Caki2 (cell line): ENCODE measurements at places on chromosomes 5 and 9. TPM values are rescaled to one million over a fixed set of nuclear protein-coding genes. Genes with fewer than 3 reads are reported as not detected.

PCDHGA12 gene
- total RNA-seq: not detected in 2 replicates

- no peak for DNase-seq
Measured at GRCh38 chr5:86493777-86494176, 124.0 kb upstream of the COX7C start.

GRCh38 chr5:27963050-27963783 is 924.8 kb upstream of the CDH9 start:
- no peak for DNase-seq

RNF183 gene
- total RNA-seq: 0.23 and 0.95 TPM in 2 replicates

DNA sequence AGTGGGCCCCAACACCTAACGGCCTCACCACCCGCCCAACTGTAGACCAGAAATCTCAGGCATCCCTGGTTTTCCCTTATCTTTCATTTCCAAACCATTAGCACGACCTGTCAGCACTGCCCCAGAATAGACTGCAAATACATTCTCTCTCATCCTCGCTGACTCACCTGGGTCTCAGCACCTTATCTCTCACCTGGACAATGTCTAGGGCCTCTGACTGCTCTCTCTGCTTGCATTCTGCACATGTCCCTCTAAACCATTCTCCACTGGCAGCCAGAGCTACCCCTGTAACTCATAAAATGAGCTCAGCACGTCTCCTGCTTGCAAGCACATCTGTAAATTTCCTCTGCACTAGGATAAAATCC is 12.7 kb downstream of the CKMT2 start:
- DNase-seq: no peak

- peak; percentile 96 for DNase-seq
Measured at GRCh38 chr5:175288048-175288621, 155.8 kb downstream of the DRD1 start.

DNA sequence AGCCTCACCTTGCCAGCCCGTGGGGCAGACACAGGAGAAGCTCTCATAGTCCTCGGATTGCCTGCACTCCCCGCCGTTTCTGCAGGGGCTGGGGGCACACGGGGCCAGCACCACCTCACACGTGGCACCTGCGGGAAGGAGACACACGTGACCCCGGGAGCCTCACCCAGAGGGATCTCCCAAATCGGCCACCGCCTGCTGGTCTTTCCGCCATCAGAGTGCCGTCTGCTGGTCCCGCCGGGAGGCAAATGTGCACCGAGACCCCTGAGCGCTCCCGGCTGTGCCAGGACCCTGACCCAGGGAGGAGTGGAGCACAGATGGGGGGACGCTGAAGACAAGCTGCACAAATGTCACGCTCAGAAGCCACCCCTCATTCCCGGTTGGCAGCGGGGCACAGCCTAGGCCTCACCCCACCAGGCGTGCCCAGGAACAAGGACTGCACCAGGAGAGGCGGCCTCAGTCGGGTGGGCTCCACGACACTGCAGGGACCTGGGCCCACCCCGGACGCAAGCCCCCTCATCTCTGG is 28.4 kb upstream of the SEC16A start:
- DNase-seq: no peak
